T-helper 1 cell (primary cell): ENCODE measurements at places on chromosomes 2 and 18.

DNA sequence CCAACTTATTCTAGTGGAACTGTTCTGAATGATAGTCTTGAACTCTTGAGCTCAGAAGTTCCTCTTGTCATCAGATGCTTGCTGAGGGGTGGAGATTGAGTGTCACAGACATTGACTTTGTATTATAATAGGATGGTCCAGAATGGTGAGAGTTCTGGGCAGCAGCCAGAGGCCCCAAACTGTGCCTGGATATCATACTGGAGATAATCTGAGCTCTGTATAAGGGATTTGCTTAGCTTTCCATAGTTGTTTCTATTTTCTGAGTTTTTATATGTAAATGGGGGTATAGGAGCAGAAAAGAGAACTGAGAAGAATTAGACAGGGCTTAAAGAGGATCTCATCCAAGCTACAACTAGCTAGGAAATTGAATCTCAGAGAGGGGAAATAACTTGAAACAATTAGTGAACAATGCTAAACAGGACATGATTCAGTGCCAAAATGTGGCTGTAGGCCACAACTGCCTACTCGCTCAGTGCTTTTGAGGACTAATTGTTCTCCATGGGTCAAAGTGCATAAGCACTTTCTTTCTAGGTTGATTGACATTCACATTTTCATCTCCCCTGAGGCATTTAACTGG is 10.1 kb upstream of the LCLAT1 start:
- no peak for DNase-seq

GRCh38 chr2:241481687-241482086 is 26.7 kb downstream of the STK25 start:
- no peak for DNase-seq

DNA sequence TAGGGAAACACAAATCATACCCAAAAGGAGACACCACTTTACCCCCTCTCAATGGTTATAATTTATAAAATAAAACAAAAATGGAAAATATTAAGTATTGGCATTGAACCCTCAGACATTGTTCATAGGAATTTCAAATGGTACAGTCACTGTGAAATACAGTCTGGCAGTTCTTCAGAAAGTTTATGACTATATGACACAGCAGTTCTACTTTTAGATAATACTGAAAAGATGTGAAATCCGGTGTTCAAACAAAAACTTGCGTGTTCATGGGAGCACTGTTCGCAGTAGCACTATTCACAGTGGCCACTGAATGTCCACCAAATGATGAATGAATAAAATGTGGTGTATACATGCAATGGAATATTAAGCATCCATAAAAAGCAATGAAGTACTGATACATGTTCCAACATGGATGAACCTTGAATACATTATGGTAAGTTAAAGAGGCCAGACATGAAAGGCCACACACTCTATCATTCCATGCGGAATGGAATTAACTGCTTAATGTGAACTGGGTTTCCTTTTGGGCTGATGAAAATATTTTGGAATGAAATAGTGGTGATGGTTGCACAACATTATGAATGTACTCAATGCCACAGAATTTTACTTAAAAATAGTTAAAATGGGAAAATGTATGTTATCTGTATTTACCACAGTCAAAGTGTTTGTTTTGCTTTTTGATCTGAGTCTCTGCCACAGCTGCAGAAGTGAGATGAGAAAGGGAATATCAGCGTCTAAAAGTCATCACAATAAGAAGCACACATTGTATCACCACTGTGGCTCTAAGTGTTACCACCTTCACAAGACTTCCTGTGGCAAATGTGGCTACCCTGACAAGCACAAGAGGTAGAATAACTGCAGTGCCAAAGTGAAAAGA is 864.6 kb downstream of the SUCLG1 start:
- DNase-seq: no peak

DNA sequence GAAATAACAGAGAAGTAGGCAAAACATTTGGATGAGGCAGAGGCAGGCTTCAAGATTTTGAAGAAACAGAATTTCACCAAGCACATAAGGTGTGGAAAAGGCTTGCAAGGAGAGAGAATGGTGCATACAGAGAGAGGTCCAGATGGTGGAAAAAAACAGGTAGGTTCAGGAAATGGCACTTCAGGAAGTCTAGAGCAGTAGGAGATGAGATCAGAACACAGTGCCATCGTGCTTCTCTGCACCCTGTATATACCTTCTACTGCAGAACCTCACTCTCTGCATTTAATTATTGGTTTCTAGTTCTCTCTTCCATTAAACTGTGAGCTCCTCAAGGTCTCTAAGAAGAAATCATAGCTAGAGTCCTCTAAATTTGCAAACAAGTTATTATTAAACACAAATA is 2.4 kb downstream of the PAIP2B start:
- DNase-seq: no peak

DNA sequence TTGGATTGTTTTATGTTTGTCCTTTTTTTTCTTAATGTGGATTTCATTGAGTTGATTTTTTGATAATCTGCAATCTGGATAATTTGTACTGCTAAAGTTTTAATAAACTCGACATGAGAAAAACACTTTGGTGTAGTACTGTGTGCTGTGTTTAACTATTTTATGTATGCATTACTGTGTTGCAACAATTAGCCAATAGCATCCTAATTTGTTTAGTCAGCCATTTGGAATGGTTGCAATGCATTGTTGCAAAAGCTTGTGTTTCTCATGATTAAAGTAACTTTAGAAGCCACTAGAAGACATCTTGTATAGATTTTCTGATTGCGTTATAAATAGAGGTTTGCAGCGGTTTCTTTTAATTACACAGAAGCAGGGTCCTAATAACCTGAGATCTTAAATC is 53.5 kb downstream of the PPIG start:
- DNase-seq: no peak

DNA sequence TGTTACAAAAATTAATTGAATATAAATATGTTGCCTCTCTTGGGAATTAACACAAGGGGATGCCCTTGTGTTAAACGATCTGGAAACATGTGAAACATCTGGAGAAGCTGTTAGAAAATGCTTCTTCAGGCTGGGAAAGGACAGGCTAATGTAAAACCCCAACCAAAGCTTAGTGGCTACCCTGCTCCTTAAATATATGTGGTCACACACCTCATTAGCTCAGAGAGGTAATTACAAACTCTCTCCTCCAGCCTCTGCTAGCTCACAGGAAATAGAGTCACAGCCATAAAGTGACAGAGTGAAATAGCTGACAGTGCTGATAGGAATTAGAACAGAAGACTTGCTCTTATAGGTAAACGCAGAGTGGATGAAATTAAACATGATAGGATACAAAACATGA is 155.9 kb downstream of the RAB3GAP1 start:
- DNase-seq: no peak

- DNase-seq: no peak
Measured at GRCh38 chr2:60116161-60116875, 437.1 kb downstream of the BCL11A start.

GRCh38 chr2:216104691-216105090 is 4.5 kb upstream of the XRCC5 start:
- no peak for DNase-seq

DNA sequence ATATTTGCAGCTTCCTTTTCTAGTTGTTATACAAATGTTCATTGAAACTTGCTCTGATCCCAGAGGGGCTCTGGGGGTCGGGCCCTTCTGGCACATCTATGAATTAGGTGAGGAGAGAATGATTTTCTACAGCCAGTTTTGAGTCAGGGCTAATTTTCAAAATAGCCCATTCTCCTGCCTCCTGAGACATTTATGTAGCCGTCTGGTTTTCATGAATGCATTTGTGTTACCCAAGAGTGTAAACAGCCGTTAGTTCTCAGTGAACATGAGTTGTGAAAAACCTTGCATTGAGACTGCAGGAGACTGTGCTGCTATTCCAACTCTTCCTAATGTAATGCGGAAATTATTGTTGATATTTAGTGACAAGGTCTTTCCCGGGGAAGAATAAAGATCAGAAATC is 122.5 kb downstream of the ICOS start:
- no peak for DNase-seq

DNA sequence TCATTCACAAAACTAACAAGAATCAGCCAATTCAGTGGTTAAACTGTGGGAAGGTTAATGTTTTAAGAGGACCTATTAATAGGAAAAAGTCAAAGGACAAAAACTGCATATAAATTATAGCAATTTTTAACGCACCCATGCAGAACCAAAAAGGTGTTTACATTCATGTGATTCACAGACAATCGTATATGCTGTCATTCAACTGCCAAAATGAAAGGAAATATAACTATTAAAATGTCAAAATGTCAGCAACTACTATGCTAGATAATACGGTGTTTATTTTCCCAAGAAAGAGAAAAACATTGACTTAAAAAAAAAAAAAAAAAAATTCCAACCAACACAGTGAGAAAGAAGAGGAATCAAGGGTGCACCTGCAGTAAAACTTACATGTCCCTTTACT is 48.5 kb downstream of the DYM start:
- DNase-seq: no peak

- no peak for DNase-seq
Measured at GRCh38 chr2:9430316-9431293, 7.2 kb downstream of the CPSF3 start.

DNA sequence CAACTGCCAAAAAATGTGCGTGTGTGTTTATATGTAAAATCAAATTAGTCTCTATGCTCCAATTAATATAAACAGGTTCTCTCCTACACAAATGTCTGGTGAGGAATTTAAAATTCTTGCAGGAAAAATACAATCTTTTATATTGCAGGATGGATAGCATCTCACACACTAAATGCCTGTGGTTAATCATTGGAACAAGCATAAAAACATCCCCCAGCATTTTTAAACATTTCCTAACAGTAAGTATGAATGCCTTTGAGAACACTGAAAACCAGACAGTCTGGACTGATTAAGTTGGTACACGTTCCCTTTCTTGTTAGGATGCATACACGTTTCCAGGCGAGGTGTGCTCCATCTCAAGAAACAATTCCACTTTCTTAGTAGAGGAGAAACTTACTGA is 29.9 kb upstream of the PDE1A start:
- no peak for DNase-seq

- no peak for DNase-seq
Measured at GRCh38 chr2:144354953-144355352, 165.0 kb downstream of the ZEB2 start.

DNA sequence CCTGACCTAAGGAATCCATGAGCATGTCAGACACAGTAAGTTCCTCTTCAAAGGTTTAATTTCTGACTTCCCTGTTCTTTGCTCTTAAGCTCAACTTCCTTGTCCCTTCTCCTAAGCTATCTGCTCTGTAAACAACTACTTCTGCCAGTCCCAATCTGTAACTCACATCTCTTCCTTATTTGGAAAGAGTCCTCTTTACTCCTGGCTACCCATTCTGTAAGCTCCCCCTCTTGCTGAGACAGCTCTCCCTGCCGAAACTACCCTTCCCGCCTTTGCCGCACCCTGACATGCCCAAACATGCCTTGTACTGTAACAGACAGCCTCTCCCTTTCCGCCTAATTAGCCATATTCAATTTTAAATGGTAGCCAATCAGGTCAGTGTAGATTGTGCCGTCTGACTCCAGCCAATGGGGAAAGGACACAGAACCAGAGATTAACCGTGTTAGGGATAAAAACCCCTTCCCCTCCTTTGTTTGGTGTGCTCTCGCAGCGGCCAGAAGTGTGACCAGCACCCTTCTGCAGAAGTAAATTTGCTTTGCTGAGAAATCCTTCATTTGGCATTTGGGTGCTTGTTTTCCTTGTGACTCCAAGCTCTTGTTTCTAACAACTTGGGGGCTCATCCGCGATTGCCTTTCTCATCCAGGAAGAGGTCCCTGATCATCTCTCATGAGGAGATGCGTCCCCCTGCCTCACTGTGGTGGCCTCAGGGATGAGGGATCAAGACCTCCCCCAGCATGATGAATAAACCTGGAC is 49.0 kb downstream of the PIAS2 start:
- no peak for DNase-seq

GRCh38 chr2:86224645-86225355 is 25.5 kb downstream of the MRPL35 start:
- DNase-seq: no peak

DNA sequence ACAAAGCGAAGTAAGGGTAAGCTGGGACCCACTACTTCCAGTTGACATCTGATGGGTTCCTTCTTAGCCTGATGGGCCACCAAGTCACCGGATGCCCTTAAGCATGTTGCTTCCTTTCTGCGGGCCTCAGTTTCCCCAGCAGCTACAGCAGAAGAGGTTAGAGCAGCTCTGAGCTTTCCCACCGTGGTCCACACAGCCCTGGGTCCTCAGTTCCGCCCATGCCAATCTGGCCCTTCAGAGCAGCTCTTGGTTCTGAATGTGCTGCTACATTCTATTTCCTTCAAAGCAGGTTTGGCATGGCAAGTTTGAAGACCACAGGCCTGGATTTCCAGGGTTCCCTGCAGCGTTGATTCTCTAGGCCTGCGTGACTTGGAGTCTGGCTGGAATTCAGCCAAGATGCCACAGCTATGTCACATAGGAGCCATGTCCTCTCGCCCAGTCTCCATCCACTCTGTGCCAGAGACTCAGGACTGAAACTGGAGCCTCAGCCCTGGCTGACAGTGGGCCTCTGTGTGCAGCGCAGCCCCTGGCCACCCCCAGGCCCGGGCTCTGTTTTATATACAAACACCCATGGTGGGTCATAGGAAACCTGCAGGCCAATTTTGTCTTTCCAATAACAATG is 79.6 kb downstream of the TFCP2L1 start:
- no peak for DNase-seq

DNA sequence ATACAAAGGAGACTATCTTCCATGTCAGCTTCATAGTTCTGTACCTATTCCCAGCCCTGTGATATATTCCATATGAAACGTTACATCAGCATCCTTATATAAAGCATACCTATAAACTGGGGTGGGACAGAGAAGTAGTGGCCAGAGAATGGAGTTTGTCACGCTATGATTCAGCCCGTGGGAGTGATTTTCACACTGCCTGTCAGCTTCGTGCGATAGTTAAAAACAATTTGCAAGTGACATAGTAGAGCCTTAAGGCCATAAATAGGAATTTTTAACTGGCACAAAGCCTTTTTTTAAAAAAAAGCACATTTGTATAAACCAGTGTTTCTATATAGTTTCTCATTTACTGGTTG is 30.2 kb downstream of the PKP4 start:
- DNase-seq: no peak

- DNase-seq: no peak
Measured at GRCh38 chr18:50602466-50602865, 42.6 kb downstream of the MAPK4 start.

- DNase-seq: no peak
Measured at GRCh38 chr2:31764169-31764568, 183.4 kb upstream of the SRD5A2 start.

- DNase-seq: no peak
Measured at GRCh38 chr2:43519643-43520221, 76.1 kb downstream of the THADA start.

GRCh38 chr2:191122638-191123294 is 28.0 kb downstream of the STAT4 start:
- DNase-seq: no peak

DNA sequence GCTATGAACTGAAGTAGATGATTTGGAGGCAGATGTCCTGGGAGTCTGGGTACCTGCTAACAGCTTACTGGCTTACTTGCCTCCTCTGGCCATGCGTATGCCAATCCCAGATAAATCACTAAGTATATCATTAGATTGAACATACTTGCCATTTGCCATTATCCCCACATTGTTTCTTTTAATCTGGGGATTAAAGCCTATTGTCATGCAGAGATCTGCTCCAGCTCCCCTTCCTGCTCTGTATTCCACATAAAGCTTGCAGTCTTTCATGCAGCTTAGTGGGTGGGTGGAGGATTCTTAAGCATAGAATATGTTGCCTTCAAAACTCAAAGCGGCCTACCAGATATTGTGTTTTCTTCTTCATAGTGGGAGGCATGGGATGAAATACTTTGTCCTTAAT is 311.8 kb upstream of the MMADHC start:
- DNase-seq: no peak
